ENCODE measurements at places on chromosomes 7 and 10.

DNA sequence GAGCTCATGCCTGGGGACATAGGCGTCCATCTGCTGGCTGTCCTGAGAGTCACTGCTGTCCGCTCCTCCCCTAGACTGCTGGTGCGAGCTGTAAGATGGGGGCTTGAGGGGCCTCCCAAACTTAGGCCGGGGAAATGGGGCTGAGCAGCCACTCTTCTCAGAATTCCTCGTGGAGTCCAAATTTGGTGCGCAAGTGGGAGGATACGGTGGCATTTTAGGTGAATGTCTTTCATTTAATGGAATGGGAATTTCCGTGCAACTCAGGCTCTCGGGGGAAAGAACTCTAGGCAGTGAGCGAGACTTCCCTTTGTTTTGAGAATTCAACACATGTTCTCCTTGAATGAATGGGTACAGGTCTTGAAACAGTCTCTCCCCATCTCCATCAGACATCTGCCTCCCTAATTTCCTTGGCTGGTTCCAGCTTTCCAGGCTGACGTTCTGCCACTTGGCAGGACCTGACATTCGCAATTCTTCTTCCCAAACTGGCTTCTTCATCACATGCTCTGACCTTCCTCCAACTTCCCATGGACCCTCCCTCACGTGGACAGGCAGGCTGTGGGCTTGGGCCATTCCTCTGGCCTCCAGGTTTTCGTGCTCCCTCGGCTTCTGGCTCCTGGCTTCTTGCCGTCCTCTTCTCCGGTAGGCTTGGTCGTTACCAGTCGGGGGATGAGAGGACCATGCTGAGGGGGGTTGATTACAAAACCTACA, 30.1 kb downstream of the JCAD start:
- no peak for DNase-seq

DNA sequence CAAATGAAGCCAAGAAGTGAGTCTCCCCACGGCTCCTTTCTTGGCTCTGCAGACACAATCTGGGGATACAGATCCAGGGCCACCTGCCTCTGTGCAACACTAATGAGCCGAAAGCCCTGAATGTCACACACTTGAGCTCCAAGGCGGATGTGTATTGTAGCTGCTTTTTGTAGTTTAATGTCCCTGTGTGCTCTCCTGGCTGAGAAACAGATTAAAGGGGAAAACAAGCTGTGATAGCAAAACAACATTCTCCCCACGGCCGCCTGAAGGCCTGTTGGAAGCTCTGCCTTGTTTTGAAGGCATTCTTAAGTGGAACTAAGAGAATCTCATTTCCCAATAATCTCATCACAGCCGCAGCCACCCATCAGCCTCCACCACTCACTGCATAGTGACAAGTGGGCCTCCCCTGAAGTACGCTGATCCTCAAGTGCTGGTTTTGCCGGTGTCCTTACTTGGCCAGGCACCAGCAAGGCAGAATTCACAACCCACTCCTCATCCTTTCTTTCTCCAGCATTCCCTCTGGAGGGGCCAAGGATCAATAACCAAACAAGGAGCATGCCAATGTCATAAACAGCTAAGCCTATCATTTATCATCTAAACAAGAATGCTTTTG, 44.4 kb upstream of the AMPH start:
- no peak for DNase-seq

DNA sequence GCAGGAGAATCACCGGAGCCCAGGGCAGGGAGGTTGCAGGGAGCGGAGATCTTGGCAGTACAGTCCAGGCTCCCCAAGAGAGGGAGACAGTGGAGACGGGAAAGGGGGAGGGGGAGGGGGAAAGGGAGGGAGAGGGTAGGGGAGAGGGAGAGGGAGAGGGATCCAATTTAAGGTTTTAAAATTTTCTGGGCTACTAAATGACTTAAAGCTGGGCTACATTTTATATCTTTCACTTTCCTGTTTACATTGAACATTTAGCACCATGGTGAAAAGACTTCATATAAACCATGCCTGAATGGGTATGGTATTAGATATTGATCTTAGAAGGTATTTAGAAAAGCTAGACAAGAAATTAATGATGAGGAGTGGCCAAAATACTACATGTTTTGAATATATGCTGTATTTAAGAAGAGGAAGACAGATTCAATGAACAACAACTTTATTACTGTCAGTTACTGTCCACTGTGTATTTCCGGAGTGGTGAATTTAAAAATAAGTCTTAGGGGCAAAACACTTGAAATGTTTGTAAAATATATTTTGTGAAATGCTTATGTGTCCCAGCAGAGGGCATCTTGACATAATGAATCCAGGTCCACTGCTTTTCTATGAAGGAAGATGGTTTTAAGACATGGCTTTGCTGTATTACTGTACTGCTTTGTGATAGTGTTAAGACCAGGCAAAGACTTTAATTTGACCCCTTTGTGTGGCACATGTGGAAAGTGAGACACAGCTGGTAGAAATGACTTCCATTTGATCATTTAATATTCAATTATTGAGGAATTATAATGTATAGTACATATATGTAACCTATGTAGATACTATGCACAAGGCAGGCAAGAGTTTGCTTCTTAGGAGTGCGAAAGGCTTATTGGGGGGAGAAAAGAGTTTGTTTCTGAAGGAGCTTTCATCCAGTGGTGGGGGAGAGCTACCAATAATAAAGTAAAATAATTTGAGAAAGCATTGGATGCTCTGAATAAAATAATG, 52.8 kb downstream of the NRF1 start:
- DNase-seq = no peak

DNA sequence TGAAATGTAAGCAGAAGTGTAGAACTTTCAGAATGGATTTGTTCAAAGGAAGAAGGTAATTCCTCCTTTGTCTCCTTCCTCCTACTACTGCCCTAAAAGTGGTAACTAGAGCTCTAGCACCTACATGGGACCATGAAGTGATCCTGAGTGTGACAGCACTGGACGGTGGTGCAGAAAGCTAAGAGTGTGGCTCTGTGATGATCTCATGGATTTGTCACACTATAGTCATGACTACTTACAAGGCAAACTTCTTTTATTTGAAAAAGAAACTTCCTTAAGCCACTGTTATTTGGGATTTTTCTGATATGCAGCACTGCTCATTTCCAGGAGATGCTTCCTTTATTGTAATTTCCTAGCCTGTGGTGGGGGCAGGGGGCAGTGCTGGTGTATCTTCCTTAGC, 5.8 kb upstream of the FHIP2A start:
- no peak for DNase-seq

DNA sequence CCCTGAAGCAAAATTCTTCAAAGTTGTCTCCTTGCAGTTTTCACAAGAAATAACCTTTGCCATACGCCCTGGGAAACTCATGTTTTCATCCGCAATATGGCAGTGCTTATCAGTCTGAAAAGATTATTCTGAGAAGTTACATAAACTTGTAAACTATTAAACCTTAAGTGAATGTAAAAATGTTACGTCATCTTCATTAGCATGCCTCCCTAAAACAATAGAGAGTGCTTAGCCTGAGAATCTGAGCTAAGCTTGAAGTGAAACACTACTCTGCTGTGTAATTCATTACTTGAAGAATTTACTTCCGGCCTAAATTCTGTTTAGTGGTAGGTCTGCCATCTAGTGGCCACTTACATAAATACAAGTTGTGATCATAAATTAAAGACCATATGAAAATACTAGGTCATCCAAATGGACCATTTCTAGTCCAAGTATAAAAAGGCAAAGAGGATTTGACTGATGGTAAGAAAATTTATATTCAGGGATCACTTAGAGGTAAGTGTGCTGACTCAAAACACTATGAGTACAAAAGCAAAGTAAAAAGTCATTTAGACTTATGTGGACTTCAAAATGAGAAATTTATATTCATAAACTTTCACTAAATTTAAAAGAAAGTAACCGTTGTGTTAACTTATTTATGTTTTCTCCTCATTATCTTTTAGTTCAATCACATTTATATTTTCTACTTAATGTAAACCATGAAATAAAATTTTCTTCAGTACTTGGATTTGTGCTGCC, 745.1 kb upstream of the LRRTM3 start:
- DNase-seq = peak; percentile 8

GRCh38 chr10:100791369-100792058, 46.1 kb downstream of the PAX2 start:
- no peak for DNase-seq

DNA sequence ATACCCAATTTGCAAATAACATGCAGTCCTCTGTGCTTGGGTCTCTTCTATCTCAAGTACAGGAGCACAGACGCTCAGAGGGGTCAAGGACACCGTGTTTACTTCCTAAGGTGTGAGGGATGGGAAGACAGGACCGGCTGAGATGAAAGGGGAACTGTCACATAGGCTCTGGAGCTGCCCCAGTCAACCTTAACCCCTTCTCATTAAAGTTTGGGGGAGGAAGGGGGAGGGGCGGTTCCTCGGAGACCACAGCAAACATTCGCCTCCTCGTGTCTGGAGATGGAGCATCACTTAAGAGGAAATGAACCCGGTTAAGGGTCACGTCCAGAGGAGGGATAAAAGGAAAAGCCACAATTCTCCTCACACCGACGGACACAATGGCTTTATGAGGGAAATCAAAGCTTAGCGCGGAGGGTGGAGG, 1.1 kb downstream of the SH3PXD2A start:
- DNase-seq = peak; percentile 12

DNA sequence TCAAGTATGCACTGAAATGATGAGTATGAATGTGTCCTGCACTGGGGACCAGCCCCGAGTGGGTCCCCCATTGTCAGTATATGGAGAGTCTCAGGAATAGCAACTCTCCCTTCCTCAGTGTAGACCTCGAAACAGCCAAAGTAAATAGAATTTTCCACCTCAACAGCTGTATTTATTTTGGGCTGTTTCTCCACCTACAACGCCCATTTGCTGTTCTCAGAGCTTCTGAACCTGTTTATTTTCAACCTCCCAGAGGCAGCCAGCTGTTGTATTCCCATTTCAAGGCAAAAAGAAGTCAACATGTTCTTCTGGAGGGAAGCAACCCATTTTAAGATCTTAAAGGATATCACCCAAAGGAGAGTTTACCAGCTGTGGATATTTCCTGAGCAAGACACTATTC, 59.6 kb upstream of the BICC1 start:
- DNase-seq = no peak

DNA sequence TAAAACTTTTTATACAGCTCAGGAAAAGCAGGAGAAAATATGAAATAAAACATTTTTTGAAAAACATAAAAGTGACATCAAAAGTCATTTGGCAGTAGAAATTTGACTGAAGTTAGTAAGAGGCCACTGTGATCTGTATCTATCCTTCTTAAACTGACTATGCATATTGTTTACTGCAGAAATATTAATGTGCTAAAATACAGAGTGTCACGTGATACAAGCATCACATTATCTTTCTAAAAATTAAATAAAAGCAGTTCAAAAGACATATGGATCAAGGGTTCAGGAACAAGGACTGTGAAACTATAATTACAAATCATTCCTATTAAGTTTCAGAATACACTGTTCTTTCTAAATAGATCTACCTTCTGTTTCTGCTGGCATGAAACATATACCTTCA, 33.7 kb downstream of the PARP12 start:
- no peak for DNase-seq

DNA sequence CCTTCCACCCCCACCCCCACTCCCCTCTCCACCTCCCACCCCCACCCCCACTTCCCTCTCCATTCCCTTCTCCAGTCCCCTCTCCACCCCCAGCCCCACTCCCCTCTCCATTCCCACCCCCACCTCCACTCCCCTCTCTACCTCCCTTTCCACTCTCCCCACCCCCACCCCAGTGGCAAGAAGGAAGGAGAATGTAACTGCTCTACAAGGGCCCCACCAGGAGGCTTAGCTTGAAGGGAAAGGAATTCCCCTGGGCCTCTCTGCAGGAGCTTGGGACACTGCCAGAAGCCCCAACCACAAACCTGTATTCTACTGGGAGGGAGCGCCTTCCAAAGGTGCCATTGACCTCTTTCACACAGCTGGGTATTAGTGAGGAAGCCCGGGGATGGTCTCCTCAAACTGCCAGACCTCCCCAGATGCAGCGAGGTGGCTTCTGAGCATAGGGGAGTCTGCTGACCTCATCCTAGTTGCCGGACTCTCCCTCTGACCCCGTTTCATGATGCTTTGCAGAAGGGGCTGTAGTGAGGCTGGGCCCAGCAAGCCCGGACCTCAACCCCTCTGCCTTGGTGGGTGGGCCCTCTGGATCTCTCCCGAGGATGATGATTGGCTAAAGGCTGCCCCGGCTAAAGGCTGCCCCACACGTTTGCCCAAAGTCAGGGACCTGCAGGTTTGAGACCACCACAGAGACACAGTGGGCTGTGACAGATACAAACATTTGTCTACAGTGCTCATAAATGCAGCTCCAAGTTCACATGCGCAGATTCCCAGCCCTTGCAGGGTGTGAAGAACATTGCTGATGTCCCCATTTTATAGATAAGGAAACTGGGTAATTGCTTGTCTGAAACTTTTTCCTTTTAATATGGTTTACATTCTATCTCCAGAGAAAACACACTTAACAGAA, 2.9 kb downstream of the DEPP1 start:
- no peak for DNase-seq

GRCh38 chr7:25820432-25821040, 331.5 kb upstream of the NFE2L3 start:
- DNase-seq = no peak

GRCh38 chr10:20017961-20018360, 201.7 kb downstream of the PLXDC2 start:
- no peak for DNase-seq

DNA sequence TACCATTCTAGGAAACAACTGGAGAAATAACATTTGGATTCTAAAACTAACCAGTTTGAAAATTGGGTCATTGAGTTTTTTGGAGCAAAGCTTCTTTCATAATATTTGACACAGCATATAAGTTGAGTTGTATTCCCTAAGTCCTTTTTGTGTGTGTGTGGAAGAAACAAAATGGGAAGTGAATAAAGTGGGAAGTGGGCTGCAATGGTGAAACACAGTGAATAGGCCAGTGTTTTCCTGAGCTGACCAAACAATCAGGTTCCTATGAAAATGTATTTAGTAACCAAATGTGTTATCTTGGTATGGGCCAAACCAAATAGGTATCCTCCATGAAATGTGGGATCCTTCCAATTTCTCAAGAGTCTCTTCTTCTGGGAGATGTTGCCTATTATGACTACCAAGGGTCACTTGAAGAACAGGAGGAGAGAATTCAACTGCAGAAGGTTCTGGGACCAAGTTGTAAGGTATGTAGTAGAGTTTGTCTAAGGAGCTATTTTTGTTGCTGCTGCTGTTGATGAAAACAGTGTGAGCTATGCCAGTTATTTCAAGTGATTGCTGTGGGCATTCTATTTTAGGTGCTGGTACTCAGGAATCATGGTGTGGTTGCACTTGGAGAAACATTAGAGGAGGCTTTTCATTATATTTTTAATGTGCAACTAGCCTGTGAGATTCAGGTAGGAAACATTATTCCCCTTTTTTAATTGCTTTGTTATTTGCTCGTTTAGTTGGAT, 88.3 kb upstream of the MXI1 start:
- DNase-seq = no peak

- no peak for DNase-seq
These were observed 56.1 kb upstream of the ADGRA1 start for GRCh38 chr10:133031541-133032125.

DNA sequence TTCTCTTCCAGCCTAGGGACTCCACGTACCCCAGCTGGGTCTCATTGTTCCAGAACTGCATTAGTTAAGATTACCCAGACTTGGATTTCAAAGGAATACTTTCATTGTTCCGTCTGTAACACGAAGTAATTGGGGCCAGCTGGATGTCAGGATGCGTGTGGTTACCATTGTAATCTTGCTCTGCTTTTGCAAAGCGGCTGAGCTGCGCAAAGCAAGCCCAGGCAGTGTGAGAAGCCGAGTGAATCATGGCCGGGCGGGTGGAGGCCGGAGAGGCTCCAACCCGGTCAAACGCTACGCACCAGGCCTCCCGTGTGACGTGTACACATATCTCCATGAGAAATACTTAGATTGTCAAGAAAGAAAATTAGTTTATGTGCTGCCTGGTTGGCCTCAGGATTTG, 21.0 kb downstream of the LRRC17 start:
- no peak for DNase-seq
